Caco-2 (cell line): ENCODE measurements at places on chromosomes 3 and 15.
A peak's percentile ranks its signal among the peaks of the same experiment; 100 is the strongest.

DNA sequence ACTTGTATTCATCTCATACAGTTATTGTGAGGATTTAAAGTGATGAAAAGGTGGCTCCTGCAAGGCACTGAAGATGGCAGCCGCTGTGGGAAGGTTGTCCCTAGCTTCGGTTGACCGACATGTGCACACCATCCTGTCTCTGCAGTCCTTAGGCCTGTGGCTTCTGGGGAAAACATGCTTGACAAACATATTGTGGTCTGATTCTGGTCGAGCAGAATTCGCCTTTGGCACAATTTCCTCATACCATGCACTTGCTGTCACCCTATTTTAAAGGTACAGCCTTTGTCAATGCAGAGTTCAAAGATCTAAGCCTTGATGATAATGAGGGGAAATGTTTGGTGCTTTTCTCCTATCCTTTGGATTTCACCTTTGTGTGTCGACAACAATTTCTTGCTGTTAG, 50.9 kb downstream of the PRICKLE2 start:
- no peak for DNase-seq

- no peak for DNase-seq
Observed at GRCh38 chr3:107574650-107575049, 51.9 kb downstream of the BBX start.

- DNase-seq, result no peak
Observed at GRCh38 chr3:143809121-143809621, 39.1 kb downstream of the SLC9A9 start.

DNA sequence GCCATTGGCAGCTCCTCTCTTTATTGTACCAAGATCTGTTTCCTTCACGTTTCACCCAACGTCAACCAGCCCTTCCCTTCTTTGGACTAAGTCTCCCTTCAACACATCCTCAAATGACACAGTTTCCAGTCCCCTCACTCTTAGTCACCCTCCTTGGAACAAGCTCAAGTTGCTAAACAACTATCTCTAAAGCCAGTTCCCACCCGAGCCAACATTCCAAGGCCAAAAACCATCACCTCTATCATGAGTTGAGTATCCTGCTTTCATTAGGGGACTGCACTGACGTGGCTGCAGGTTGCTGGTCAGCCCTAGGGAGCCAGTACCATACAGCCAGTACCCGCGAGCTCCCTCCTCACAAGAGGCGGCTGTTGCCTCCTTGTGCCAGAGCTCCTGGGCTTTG, 73.8 kb downstream of the LIPC start:
- no peak for DNase-seq

- no peak for DNase-seq
Observed at GRCh38 chr3:69199942-69200341, 77.5 kb upstream of the LMOD3 start.

GRCh38 chr3:48410205-48411040, 19.5 kb downstream of the PLXNB1 start:
- peak; percentile 26 for DNase-seq

DNA sequence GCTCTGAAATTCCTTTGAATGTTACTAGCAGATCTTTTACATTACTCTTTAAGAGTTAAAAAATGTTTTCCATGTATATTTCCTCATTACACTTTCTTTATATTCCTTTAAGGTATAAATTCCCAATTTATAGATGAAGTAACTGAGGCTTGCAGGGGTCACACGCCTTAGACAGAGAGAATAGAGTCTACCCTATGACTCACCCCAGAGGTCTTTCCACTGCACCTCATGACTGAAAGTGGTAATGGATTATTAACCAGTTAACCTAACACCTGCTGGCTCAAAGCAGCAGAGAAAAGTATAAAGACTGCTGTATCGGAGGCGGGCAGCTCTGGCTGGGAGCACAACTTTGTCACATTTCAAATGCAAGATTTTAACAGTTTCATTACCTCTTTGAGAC, 37.7 kb downstream of the LDHAL6B start:
- no peak for DNase-seq

DNA sequence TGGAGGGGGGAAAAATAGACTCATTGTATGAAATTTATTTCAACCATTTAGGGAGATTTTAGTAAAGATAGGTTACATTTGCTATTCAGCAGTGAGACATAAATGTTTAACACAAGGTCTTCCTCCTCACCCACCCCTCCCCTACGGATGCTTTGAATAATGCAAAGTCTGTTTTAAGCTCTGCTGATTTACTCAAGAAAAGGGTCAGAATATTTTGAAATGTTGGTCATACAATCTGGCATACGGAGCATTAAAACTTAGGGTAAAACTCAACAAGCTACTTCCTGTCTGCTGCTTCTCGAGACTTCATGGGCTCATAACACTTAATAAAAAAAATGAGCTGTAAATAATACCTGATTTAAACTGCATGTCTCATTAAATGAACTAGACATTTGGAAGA, 156.3 kb downstream of the WNT5A start:
- no peak for DNase-seq

GRCh38 chr15:82855286-82856100, 46.1 kb downstream of the WHAMM start:
- no peak for DNase-seq

DNA sequence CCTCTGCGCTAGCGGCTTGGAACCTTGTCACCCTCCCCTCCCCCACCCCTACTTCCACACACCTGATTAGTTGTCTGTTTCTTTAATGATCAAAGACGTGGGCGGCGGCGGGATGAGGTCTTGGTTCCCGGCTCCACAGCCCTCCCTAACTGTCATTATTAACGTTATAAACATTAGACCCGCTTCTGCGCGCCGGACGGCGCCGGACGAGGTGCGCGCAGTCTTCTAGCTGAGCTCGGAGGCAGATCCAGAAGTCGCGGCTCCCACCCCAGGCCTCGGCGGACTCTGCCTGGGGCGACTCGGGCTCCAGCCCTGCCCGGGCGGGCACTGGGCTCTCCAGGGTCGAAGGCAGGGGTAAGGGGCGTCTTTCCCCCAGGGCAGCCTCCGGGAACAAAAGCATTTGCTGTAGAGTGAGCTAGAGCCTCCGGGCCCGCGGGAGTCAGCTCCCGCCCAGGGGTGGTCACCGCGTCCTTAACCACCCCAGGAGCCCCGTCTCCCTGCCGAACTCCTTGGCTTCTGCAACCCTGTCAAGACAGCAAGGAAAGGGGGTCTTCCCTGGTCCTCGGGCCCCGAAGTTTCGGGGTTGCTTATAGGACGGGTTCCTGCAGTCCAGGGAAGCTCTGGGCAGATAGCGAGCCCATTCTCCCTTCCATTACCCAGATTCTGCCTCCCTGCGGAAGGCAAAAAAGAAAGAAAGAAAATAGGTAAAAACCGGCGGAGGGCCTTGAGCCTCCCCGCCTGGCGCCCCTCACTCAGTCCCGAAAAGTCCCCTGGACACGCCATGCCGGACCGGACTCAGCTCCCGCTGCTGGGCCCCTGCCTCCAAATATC, 2.2 kb upstream of the ISLR2 start:
- DNase-seq, result no peak
